ENCODE measurements at places on chromosomes 16 and 17.

DNA sequence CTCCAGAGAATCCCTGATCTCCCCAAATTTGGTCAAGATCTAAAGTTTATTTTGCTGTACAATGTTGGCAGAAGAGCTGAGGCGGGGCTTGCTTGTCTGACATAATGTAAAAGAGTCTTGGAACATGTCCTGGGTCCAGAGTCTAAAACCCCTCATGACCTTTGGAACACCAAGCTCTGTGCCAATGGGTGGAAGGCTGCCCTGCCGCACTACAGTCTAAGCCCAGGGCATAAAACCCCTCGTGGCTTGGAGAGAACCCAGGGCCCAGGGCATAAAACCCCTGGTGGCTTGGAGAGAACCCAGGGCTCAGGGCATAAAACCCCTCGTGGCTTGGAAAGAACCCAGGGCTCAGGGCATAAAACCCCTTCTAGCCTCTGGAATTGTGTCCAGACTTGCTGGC lies 36.7 kb downstream of the CCDC57 start:
- no peak for DNase-seq

GRCh38 chr17:55413825-55414489 lies 7.7 kb downstream of the MMD start:
- no peak for DNase-seq

DNA sequence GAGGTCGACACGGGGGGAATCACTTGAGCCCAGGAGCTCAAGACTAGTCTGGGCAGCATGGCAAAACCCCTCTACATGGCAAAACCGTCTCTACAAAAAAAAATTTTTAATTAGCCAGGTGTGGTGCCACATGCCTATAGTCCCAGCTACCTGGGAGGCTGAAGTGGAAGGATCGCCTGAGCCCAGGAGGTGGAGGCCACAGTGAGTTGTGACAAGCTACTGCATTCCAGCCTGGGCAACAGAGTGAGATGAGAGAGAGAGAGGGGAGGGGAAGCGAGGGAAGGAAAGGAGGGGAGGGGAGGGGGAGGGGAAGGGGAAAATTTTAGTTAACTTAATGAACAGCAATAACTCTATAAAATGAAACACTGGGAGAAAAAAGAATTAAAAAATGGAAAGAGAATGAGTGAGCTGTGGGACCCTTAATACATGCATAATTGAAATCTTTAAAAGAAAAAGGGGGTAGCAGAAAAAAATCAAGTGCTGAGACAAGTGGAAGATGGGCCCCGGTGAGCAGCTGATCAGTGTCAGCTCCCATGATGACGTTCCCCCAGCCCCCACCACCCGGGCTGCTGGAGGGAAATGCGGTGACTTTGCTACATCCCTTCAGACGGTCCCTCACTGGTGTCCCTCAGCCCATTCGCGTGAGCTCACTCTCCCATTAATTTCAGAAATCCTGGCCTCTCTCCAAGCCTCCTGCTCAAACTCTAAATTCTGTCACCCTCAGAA lies 2.7 kb downstream of the ASGR2 start:
- no peak for DNase-seq

DNA sequence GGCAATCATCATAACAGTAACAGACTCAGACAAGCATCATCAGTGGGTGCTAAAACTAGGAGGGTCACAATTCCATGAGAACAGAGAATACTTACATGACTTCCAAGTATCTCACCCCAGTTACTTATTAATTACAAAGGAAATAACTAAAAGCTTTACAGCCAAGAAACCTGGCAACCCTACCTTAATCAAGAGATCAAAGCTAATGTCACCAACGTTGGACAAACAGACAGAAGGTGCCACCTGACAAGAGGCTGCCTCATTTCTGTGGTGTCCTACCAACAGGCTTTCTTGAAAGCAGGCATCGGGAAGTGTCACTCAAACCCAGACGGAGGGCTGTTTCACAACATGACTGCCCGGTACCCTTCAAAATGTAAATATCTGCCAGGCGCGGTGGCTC lies 84.6 kb downstream of the RMI2 start:
- no peak for DNase-seq

- no peak for DNase-seq
Measured at GRCh38 chr17:55576237-55576995, 65.2 kb upstream of the SMIM36 start.

- no peak for DNase-seq
Measured at GRCh38 chr17:3626831-3627768, 8.9 kb downstream of the SHPK start.

- DNase-seq: no peak
Measured at GRCh38 chr16:78953526-78953925, 647.0 kb downstream of the MAF start.

DNA sequence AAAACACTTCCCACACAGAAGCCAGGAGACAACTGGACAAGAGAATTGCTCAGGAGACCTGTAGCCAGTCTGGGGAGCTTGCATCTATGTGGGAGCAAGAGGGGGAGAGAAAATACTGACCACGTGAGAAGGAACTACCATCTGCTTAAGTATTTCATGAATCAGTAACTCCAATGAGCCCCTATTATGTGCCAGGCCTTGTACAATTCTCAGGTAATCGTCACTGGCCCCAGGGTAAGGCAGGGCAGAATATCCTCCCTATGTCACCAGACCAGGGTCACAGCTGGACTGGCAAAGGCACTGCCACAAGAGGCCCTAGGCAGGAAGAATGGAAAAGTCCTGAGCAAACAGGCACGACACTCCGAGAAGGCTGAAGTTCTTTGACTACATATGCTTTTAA lies 25.9 kb downstream of the USP7 start:
- DNase-seq: no peak

- DNase-seq: no peak
Measured at GRCh38 chr17:80826955-80827645, 164.5 kb upstream of the CHMP6 start.

GRCh38 chr16:73022534-73022933 lies 25.4 kb downstream of the ZFHX3 start:
- DNase-seq: no peak

- DNase-seq: no peak
Measured at GRCh38 chr17:34730816-34731215, 151.4 kb downstream of the TMEM132E start.

DNA sequence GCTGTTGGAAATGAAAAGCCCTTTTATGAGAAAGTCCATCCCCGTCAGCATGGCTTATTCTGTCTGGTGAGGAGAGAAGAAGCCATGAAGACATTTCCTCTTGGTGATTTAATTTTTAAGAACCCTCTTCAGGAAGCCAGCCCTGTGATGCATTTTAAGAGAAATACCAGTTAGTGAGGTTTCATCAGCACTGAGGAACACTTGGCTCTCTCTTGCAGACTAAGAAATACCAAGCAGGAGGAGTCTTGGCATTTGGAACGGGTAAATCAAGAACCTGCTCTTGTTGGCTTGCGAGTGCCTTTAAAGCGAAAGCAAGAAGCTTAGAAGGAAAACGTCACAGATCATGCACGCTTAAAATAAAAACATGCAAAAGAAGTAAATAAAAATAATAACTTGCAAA lies 17.5 kb downstream of the RAB11FIP3 start:
- no peak for DNase-seq

Data from NCI-H1048 (cell line).